ENCODE measurements at places on chromosomes 4 and X.
A peak's percentile ranks its signal among the peaks of the same experiment; 100 is the strongest.

GRCh38 chrX:78650906-78651437 lies 8.2 kb downstream of the RTL3 start:
- DNase-seq, result no peak

DNA sequence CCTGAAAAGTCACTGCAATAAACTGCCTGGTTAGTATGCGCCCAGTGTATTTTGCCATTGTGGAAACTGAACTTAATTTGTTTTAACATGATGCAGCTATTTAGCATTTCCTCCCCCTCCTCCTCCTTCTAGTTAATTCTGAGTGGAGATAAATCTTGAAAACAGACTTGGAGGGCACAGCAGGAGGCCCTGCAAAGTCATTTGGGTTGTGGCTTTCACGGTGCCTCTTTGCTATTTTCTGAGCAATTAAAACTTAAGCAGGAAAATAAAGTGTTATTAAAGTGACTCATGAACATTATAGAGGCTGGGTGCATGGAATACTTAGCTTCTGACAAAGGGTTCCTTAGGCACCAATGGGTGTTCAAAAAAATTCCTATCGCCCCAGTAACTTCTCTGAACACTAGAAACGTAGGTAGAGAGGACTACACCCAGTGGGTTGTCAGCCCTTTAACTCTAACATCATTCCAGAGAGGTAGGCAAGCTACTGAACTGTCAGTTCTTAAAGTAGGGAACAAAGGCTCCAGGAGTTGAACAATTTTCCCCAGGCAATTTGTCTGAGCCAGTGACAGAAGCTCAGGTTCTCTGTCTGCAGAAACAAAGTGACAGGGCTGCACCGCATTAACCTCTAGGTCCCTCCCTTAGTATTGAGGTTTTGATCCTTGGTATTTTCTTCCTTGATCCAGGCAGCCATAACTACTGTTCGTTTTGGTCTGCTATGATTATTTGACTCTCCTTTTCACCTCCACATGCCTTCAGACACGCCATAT lies 158.3 kb upstream of the KIT start:
- no peak for DNase-seq

- no peak for DNase-seq
These were observed 20.4 kb downstream of the AFP start for GRCh38 chr4:73456177-73457022.

DNA sequence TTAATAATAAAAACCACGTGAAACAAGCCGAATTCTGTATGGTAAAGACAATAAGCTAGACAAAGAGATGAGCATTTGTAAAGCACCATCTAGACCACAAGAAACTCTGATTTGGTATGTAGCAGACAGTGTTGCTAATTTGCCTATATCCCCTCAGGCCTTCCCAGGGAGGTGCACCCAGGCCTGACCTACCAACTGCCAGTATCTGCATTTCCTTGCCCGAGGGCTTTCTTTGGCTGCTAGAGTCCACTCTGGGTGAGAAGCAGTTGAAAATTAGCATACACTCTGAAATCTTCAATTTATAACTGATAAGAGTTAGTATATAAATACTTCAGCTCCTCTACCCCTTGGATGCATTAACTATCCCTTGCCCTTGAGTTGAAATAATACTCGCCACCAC lies 37.4 kb upstream of the IL1RAPL1 start:
- no peak for DNase-seq

- no peak for DNase-seq
These were observed 6.0 kb upstream of the HPGDS start for GRCh38 chr4:94348666-94349065.

- DNase-seq, result peak; percentile 56
These were observed 116.8 kb upstream of the SHISA3 start for GRCh38 chr4:42280327-42281095.

- no peak for DNase-seq
These were observed 25.4 kb downstream of the TMSB4X start for GRCh38 chrX:13000301-13000811.

DNA sequence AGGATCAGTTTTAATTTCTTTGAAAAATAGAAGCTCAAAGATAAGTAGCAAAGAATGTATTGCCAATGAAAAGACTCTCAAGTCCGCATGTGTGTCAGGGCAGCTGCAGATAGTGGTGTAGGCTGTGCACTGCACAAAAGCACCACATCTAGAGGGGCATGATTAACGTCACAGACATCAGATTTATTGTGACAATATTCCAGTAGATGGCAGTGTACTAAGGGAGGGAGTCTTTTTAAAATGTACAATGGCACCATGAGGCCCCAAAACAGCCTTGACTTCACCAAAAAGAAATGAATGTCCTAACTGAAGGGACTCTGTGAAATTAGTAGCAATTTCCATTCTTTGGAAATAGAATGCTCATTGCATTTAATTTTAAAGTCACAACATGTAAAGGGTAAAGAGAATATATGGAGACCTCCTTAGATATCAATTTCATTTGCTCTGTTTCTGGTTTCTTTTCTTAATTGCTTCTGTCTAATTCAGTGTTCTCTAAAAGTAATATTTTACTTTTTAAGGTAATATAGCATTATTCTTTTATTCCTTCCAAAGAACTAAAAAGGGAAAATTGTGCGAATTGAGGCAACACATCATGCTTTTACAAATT lies 98.4 kb downstream of the ZNF827 start:
- DNase-seq, result peak; percentile 86

- no peak for DNase-seq
These were observed 10.4 kb downstream of the CASK start for GRCh38 chrX:41912923-41913322.

- DNase-seq, result no peak
These were observed 201.2 kb upstream of the NWD2 start for GRCh38 chr4:37043342-37043741.

- DNase-seq, result no peak
These were observed 95.7 kb upstream of the ATXN3L start for GRCh38 chrX:13415509-13415908.

- no peak for DNase-seq
These were observed 608.6 kb upstream of the AADAT start for GRCh38 chr4:170698334-170698733.

DNA sequence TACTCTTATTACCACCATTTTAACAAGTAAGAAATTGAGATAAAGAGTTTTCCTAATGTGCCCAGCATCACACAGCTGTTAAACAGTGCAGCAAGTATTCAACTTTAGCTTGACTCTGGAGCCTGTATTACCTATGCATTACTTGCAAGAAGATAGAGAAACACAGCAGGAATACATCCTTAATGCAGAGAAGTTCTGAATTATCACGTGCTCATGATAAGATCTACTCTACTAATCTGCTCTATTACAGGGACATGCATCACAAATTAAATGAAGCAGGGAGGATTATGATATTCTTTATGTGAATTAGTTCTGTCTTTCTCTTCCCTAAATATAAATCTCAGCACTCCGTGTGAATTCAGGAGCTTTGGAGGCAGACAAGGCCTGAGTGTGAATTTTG lies 39.0 kb upstream of the PDGFC start:
- no peak for DNase-seq

GRCh38 chrX:134444681-134445080 lies 15.3 kb upstream of the HPRT1 start:
- no peak for DNase-seq

- peak; percentile 84 for DNase-seq
These were observed 72.5 kb downstream of the RAPGEF2 start for GRCh38 chr4:159175085-159175988.

DNA sequence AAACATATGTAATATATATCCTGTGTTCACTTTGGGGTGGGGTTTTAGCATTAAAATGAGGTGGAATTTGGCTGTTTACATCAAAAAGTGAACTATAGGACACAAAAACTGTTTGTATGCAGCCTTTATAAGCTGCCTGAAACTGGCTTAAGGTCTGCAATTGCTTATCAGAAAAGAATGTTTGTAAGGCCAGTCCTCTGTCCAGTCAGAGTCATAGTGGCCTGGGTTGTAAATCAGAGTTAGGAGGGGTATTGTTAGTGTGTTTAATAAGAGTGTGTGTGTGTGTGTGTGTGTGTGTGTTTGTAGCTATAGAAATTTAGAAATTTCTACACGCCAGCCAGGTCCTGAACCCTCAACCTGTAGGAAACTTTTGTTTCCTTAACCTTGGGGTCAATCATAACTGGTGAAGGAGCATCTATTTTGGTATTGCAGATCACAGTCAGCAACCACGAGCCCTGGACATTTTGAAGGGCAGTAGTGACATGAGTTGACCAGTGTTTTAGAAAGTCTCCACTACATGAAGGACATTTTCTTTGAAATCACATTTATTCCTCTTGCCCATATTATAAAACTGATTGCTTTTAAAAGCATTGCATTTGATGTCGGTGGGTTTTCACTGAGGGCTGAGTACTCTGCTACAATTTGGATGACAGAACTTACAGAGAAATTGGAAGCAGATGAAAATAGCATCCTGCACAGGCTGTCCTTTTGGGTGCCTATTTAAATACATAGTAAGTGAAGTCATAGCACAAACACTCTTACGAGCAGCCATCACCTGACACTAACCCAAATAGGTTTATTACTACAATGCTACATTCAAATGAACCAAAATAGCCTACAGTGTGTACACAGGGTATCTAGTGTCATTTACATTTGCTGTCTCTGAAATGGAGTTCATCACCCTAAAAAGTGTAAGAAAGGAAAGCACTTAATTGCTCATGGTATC lies 11.2 kb upstream of the TMEM154 start:
- DNase-seq, result no peak

- no peak for DNase-seq
These were observed at the start of gene ADGRG2 for GRCh38 chrX:19121898-19122640. ADGRG2 (minus strand) TSS chrX:19122468; CDS start chrX:19068834, 53,634 bp downstream.

GRCh38 chrX:153719238-153719637 lies 4.9 kb downstream of the BCAP31 start:
- no peak for DNase-seq

GRCh38 chr4:23866450-23867075 lies 23.3 kb downstream of the PPARGC1A start:
- no peak for DNase-seq

DNA sequence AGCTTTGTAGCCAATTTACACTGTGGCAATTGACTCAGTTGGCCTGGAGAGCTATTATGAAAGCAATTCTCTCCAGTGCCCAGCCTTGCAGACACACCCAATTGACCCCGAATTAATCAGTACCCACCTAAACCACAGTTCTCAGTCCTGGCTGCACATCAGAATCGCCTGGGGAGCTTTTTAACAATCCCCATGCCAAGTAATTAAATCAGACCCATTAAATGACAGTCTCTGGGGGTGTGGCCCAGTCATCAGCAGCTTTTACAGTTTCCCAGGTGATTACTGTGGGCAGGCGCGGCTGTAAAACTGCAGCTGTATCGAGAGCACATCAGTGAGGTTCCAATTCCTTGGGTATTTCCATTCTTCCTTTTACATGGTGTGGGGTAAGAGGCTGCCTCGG lies 460.9 kb upstream of the FAT1 start:
- DNase-seq, result no peak
